ENCODE measurements at places on chromosomes 16 and 17.
A peak's percentile ranks its signal among the peaks of the same experiment; 100 is the strongest.

- no peak for DNase-seq
These were observed 35.0 kb downstream of the CNGB1 start for GRCh38 chr16:57935904-57936303.

GRCh38 chr17:33038740-33039139 is 47.1 kb downstream of the SPACA3 start:
- DNase-seq: no peak

DNA sequence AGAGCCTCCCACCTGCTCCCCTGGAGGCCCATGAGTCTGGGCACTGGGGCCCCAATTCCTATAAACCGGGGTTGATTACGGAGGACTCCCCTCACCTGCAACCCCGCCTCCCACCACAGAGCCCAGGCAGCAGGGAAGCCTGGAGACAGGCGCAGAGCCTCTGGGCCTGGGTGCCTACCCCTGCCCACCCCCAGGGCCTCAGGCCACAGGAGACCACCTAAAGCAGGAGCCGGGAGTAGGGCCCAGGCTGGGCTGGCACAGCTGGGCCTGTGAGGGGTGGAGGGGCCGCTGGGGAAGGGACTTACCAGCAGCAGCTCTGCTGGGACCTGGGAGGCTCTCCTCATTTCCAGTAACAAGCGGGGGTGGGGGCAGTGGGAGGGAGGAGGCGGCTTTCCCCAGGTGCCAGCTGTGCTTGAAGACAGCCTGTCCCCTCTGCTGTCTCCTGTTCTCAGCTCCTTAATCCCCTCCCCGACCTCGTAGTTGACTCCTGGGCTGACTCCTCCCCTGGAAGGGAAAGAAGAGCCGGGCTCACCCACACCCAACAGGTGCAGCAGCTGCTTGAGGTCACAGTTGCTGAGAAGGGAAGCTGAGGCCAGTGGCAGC is 46.8 kb downstream of the TMEM235 start:
- DNase-seq: no peak

DNA sequence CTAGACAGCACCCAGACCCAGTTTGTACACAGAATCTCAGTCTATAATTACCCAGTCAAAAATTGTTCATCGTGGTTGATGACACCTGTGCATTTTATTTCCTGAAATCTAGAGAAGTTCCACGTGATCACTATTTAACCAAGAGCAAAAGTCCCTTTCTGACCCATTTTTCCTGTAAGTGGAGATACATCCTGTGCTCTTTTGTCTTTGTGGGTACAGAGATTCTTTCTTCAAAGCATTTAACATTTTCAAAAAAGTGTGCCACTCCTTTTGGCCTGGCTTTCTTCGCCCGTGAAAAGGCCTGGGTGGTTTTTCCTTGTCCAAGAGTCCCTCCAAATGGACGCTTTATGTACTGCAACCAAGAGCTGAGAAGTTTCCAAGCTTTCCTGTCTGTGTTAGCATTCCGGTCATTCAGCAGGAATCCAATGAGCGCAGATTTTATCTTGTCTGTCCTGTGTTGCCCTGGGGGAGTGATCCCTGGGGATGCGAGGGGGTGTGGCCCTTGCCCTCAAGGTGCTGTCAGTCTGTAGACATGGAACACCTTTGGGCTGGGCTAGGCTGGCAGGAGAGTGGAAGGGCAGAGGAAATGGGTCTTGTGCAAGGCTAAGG is 161.1 kb upstream of the CACNG5 start:
- DNase-seq: peak; percentile 77

DNA sequence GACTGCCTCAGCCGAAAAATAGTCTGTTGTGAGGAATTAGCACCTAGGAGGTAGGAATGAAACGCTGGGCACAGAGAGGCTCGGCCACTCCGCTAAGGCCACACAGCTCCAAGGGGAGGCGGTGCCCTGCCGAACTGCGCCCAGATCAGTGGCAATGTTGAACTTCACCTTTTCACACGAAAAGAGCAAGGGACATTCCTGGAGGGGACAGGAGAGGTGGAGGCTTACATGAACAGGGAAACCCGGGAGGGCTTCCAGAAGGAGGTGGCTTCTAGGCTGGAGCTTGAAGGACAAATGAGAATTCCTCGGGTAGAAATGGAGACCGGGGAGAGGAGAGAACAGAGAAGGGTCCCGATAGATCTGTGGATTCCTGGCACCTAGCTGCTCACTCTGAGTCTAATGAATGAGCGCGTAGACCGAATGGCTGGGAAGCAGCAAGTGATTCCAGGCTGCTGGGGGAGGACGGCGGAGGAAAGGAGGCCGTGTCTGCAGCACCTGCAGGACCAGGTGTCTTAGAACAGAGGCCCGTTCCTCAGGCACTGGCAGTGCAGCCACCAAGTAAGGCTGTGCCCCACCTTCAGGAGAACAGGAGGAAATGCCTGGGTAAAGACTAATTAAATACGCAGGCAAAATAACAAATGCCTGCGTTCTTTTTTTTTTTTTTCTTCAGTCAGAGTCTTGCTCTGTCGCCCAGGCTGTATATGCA is 722 bp upstream of the SLC38A10 start:
- peak; percentile 67 for DNase-seq
